ENCODE measurements at places on chromosomes 5 and 9.

- DNase-seq, result no peak
Measured at GRCh38 chr9:1457460-1457859, 407.3 kb downstream of the DMRT2 start.

GRCh38 chr9:4666042-4666699 lies at the start of gene SPATA6L:
TSS of gene SPATA6L (minus strand) at chr9:4666480. CDS start at chr9:4666250, 230 bp downstream.
- peak; percentile 49 for DNase-seq

DNA sequence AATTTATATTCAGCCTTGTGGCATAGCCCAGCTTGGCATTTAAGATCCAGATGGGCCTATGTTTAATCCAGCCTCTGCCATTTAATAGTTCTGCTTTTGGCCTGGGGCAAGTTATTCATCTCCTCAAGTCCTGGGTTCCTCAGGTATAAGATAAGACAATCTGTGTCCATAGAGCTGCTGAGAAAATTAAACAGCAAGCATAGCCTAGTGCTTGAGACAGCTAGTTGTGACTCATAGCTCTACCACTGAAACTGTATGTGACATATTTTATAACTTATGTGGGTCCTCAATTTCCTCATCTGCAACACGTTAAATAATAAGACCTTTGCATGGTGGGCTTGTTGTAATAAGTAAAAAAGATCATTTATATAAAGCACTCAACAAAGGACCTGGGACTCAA lies 53.3 kb upstream of the ATP10B start:
- DNase-seq, result no peak

DNA sequence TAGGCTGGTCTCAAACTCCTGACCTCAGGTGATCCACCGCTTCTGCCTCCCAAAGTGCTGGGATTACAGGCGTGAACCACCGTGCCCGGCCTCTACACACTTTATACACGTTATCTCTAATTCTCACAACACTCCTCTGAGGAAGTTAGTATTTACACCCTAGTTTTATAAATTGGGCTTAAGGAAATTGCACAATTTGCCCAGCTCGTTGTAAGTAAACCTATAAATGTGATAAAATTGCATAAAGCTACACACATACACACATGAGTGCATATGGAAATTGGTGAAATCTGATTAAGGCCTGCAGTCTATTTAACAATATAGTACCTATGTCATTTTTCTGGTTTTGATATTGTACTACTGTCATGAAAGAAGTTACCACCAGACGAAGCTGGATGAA lies 4.4 kb upstream of the SLC4A9 start:
- DNase-seq, result no peak

GRCh38 chr5:33883482-33883881 lies 8.3 kb downstream of the ADAMTS12 start:
- DNase-seq, result no peak

- DNase-seq, result no peak
Measured at GRCh38 chr9:92467511-92467910, 14.8 kb downstream of the ASPN start.

DNA sequence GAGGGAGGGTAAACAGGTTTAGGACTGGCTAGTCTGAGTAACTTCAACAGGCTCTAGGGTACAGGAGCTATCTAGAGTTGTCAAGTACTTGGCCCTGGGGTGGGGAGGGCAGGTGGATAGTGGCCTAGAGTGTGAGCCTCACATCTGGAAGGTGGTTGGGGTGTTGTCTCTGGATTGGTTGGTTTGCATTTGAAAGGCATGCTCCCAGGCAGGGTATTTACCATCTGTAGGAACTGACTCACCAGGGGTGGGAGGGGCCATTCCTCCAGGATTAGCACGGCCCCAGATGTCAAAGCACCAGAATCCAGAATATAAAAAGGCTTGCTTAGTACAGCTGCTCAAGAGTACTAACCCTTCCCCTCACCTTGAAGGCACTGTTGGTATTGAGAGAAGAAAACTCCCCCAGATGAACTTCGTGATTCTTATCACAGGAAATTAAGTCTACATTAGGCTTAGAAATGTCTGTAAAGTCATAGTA lies 193.3 kb downstream of the NTRK2 start:
- no peak for DNase-seq

- no peak for DNase-seq
Measured at GRCh38 chr9:18580151-18580550, 106.2 kb downstream of the ADAMTSL1 start.

- DNase-seq, result no peak
Measured at GRCh38 chr5:83608122-83608521, 112.5 kb downstream of the HAPLN1 start.

DNA sequence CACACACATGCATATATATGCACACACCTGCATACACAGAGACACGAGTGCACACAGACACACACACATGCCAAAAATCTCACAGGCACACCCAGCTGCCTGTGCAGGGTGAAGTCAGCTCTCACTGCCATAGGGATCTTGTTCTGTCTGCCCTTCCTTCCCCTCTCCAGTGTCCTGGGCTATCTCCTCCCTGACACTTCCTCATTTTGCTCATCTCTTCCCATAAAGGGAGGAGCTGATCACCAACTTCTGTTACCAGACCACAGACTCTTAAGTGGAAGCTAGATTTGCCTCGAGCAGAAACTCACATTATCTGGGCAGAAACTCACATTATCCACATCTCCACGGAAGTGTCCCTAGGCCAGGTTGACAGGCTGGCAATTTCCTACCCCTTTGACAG lies 28.7 kb downstream of the LCP2 start:
- DNase-seq, result no peak

- DNase-seq, result no peak
Measured at GRCh38 chr9:92740009-92740408, 24.6 kb downstream of the BICD2 start.

DNA sequence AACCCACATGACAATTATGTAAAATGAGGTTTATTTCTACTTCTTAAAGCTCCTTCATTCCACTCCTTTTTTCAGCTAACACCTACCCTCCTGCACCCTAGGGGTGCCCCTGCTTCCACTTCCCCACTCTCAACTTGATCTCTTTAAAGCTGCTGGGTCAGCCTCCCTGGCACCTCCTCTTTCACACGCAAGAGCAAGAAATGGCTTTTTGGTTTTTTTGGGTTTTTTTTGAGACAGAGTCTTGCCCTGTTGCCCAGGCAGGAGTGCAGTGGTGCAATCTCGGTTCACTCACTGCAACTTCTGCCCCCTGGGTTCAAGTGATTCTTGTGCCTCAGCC lies 64.4 kb downstream of the SUSD1 start:
- no peak for DNase-seq

- DNase-seq, result no peak
Measured at GRCh38 chr9:81372628-81373191, 316.6 kb downstream of the TLE1 start.

- no peak for DNase-seq
Measured at GRCh38 chr9:113537229-113537810, 73.8 kb downstream of the RGS3 start.

- no peak for DNase-seq
Measured at GRCh38 chr9:91963711-91964240, 13.7 kb upstream of the ROR2 start.

- DNase-seq, result no peak
Measured at GRCh38 chr9:128905964-128906363, 14.8 kb upstream of the PHYHD1 start.

GRCh38 chr5:3307982-3308621 lies 287.5 kb upstream of the IRX1 start:
- no peak for DNase-seq

- no peak for DNase-seq
Measured at GRCh38 chr5:133323494-133324457, 272.0 kb downstream of the HSPA4 start.

DNA sequence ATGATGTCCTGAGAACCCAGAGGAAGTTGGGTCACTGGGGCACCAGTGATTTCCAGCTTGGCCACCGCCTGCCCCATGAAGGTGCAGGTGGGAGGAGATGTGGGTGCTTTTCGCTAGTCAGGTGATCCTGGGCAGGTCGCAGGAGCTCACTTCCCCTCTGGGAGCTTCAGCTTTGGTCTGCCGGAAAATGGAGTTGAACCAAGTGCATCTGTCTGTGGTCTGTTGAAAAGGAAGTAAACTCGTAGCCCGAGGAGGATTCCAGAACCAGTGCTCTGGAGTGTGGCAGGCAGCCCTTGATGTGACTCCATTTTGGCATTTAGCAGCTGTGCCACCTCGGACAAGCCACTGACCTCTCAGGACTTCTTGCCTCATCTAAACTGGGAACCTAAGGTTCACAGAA lies 81.8 kb upstream of the HRH2 start:
- DNase-seq, result no peak

DNA sequence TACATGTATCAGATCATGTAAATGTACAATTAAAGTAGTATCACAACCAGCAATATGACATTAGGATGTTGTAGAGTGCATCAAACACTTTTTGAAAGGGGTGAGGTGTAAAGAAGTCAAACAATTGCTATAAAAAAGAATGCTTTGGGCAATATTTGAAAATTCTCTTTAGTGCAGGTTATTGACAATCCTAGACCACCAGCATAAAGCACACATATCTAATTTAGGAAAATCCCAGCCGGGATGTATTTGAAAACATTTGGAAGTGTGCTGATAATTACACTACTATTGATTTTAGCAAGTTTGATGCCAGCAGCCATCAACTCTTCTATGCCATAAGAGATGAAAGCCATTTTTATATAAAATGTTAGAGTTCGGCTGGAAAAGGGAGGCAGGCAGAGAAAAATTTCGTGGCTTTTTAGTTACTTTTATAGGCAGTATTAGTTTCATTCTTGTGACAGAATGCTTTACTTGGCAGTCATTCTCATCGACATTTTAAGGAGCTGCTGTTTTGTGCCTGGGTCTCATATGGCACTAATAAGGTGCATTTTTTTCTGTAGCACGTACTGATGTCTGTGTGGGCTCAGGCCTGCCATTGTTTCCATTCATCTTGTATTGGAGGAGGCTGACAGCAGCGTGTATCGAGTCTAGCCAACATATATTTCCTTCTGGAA lies 285.7 kb downstream of the AOPEP start:
- no peak for DNase-seq

DNA sequence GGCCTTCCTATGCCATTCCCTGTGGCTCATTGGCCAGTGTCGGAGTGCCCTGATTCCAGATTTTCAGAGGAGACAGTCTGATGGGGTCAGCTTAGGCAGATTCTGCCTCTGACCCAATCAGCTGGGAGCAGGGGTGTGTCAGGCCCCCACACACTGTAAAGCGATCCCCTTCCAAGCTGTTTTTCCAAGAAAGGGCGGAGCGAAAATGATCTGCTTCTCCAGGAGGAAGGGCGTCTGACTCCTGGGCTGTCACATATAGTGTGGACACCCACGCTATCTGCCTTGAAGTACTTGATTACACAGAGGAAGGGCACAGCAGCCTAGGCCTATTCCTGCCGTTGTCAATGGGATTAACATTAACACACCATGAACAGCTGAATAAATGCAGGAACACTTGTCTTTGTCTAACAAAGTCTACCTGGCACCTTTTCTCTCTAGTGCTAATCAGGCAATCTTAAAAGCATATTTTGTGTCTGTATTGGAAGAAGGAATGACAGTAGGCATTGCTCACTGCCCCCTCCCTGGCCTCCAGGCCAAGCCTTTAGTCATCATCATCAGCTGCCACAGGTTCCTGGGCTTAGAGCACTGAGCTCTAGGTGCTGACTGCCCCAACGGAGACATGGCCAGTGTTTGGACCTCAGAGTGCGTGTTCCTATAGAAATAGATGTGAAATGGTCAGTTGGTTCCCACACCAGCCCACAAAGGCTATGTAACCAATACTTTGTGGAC lies 218.7 kb downstream of the MELK start:
- no peak for DNase-seq

GRCh38 chr5:6527749-6528455 lies 79.2 kb downstream of the UBE2QL1 start:
- DNase-seq, result no peak

GRCh38 chr5:14135621-14136020 lies 7.5 kb upstream of the TRIO start:
- DNase-seq, result no peak

GRCh38 chr5:180099733-180100611 lies 28.4 kb upstream of the RNF130 start:
- no peak for DNase-seq

DNA sequence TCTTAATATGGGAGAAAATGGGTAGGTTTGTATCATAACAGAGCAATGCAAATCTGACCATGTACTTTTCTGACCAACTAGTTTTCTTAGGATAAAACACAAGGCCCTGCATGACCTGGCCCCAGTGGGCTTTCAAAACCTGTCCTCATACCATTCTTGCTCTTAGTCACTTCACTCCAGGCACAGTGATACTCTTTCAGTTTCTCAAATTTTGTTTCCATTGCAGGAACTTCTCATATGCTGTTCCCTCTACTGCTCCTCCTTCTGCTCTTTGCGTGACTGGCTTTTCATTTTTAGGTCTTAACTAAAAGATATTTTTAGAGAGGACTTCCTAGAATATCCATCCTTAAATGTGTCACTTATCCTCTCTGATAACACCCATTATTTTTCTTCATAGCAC lies 112.4 kb downstream of the INIP start:
- no peak for DNase-seq

DNA sequence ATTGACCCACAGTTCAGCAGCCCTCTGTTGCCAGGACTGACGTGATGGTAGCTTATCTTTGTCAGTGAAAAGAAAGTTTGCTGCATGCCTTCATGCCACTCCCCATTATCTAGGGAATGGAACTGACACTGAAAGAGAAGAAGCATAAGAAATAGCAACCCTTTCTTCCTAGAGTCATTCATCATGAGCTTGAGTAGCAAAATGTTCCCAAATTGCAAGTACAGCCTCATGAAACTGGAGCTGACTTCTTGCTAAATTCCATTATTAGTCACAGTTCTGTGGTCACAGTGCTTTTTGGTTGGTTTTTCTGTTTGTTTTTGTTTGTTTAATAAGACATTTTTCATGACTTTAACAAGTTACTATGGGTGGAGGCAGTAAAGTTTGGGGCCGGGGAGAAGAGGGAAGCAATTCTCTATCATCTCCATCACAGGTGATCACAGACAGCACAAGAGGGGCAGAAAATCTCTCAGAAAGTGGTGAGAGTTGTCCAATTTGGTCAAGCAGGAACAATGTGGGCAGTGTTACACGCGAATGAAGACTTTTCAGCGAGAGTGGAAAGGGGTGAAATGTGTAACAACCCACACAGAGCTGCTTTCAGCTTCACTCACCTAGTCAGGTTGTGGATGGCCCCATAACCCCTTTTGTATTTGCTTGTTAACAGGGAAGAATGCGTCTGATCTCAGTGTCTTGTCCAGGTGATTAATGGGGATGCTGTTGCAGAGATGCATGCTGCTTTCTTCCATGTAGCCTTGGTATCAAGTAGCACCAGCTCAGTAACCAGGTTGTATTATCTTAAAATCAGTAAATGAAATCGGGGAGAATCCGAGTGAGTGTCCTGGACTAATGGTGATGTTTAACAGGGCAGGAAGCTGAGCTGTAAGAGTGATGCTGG lies 440.4 kb downstream of the DMRT2 start:
- no peak for DNase-seq

GRCh38 chr9:33161011-33161588 lies 6.0 kb downstream of the B4GALT1 start:
- peak; percentile 63 for DNase-seq

GRCh38 chr5:133930061-133930812 lies 38.2 kb downstream of the C5orf15 start:
- peak; percentile 77 for DNase-seq

- DNase-seq, result no peak
Measured at GRCh38 chr9:97651646-97652045, 18.0 kb downstream of the NCBP1 start.

GRCh38 chr5:61965069-61965468 lies 340.9 kb upstream of the KIF2A start:
- no peak for DNase-seq

- no peak for DNase-seq
Measured at GRCh38 chr5:148760945-148761638, 65.3 kb upstream of the ADRB2 start.
